ENCODE measurements at places on chromosomes 16 and 17. TPM values are rescaled to one million over a fixed set of nuclear protein-coding genes. Genes with fewer than 3 reads are reported as not detected.
A peak's percentile ranks its signal among the peaks of the same experiment; 100 is the strongest.

MYH3 gene
- total RNA-seq: 0.17 TPM

TP53 gene
- 63.0 TPM for total RNA-seq

DNA sequence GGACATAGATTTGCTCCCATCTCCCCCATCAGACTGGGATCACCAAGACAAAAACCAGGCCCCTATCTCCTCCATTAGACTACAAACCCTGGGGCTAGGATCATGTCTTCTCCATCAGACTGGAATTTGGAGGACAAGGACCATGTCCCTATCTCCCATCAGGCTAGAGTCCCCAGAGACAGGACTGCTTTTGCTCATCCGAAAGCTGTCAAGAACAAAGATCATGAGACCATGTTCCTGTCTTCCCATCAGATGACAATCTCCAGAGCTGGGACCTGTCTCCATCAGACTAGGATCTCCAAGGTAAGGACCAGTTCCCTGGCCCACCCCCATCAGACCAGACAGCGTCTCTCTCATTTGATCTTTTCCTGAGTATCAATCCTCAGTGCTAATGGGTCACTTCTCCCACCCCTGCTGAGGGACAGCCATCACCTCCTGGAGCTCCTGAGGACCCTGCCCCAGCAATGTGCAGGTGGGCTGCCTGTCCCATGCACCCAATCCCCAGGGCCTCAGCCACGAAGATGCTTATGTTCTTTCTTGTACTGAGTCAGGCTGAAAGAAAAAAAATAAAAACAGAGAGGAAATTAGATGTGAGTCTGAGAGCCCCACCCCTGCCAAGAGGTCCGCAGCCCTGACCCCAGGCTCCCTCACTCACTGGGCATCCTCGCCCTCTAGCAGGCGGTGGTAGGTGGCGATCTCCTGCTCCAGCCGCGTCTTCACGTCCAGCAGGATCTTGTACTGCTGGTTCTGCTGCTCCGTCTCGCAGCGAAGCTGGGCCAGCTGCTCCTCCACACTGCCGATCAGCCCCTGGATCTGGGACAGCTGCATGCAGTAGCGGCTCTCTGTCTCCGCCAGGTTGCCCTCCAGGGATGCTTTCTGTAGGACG lies 90.3 kb downstream of the GOSR1 start:
- DNase-seq: no peak

GRCh38 chr16:31711344-31711845 lies 162.2 kb upstream of the ZNF267 start:
- no peak for DNase-seq

DNA sequence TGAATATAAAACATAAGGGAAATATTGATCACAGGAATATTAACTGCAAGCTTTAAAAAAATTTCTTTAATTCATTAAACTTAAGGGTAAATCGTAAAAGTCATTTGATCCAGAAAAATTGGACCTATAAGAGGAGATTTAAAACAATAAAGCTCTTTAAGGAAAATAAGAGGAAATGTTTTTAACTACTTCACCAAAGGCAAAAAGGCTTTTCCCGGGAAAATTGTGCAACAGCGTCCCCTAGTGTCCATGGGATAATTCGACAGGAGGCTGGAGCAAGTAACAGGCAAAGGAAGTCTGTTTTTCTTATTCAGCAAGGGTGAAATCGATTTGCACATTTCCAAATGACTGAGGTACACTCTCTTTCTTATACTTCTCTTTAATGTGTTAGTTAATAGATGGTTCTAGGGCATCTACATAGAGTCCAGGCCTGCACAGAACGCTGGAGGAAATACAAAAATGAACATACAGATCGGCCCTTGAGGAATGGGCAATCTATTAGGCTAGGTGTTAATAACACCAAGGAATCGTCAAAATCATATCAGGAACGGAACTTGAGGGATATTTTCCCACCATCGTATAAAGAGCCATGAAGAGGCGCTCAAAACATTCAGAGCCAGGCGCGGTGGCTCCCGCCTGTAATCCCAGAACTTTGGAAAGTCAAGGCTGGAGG lies 61.4 kb downstream of the ZNF18 start:
- peak; percentile 51 for DNase-seq

DNA sequence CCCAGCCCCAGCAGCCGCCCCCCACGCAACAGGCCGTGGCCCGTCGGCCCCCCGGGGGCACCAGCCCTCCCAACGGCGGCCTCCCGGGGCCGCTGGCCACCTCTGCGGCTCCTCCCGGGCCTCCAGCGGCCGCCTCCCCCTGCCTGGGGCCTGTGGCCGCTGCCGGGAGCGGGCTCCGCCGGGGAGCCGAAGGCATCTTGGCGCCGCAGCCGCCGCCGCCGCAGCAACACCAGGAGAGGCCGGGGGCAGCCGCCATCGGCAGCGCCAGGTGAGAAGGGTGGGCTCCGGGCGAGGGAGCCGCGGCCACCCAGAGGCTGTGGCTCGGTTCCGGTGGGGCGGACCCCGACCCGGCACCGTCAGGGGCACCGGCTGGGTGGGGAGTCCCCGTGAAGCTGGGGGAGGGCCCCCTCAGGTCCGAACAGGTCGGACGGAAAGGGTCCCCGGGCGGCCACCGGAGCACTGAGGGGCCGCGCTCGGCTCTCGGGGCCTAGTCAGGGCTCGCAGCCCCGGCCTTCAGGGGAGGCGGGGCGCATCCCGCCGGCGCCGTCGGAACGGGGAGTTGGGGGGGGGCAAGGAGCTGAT lies 583 bp downstream of the ATXN2L start:
- DNase-seq: no peak

Measured in mammary epithelial cell (primary cell).